ENCODE measurements at places on chromosomes 16 and 17.

- H3K36me3 ChIP-seq: no peaks in the 10 kb centered on the region
- no peak overlapping the region for H3K4me3 ChIP-seq
- no peak for DNase-seq
- no peak overlapping the region for H3K27ac ChIP-seq
- H3K27me3 ChIP-seq: no peaks in the 10 kb centered on the region
Observed at GRCh38 chr16:54422569-54422978, 136.0 kb upstream of the IRX3 start.

- H3K36me3 ChIP-seq: no peaks in the 10 kb centered on the region
- no peak for DNase-seq
- H3K4me1 ChIP-seq: no peaks in the 10 kb centered on the region
Observed at GRCh38 chr16:24452724-24453123, 86.6 kb upstream of the RBBP6 start.

DNA sequence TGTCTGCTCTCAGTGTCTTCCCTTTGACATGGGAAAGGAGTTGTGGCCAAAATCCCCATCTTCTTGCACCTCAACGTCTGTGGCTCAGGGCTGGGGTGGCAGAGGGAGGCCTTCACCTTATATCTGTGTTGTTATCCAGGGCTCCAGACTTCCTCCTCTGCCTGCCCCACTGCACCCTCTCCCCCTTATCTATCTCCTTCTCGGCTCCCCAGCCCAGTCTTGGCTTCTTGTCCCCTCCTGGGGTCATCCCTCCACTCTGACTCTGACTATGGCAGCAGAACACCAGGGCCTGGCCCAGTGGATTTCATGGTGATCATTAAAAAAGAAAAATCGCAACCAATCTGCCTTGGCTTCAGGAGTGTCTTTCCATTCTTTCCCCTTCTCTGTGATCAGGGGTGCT lies 918 bp upstream of the MRM1 start:
- no peaks in the 10 kb centered on the region for H3K36me3 ChIP-seq
- no peak for DNase-seq
- H3K27ac ChIP-seq: no peak overlapping the region
- no peaks in the 10 kb centered on the region for H3K27me3 ChIP-seq

GRCh38 chr17:74455025-74455545 lies 11.3 kb upstream of the CD300A start:
- no peak overlapping the region for H3K4me3 ChIP-seq
- peaks cover 12% of the 10 kb centered on the region for H3K4me1 ChIP-seq
- no peaks in the 10 kb centered on the region for H3K36me3 ChIP-seq
- H3K27ac ChIP-seq: no peak overlapping the region
- H3K27me3 ChIP-seq: peaks cover 6% of the 10 kb centered on the region
- no peak for DNase-seq
